IPS DF 6.9 (cell line): ENCODE measurements at places on chromosomes 1 and 21.

- DNase-seq = no peak
Observed at GRCh38 chr21:45748593-45748992, 105.1 kb downstream of the PCBP3 start.

DNA sequence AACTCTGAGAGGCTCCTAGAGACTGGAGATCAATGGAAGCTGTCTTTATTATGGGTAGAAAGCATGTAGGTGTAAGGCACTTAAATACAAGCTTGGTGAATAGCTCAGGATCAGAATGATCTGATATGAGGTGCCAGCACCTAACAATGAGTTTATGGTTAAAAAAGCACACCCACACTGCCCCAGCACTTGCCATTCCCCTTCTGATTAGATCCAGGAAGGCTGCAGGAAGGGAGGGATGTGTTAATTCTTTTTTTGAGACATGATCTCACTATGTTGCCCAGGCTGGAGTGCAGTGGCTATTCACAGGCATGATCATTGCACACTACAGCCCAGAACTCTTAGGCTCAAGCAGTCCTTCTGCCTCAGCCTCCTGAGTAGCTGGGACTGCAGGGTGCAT lies 71.8 kb upstream of the IVNS1ABP start:
- no peak for DNase-seq

DNA sequence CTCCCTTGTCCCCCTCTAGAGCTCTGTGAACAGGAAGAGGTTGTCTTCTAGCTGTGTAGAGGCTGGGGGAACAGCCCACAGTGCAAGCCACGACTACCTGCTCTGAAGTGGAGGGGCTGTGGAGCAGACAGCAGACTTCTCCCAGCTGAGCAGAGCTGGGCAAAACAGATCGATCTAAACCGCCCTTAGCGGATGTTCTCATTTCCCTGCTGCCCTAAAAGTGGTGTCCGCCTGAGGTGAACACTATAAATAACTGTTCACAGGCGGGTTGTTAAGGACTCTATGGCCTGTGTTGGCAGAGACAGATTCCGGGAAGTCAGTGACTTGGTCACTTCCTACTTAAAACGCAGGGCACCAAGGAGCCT lies 203.2 kb downstream of the RHOU start:
- DNase-seq = no peak

DNA sequence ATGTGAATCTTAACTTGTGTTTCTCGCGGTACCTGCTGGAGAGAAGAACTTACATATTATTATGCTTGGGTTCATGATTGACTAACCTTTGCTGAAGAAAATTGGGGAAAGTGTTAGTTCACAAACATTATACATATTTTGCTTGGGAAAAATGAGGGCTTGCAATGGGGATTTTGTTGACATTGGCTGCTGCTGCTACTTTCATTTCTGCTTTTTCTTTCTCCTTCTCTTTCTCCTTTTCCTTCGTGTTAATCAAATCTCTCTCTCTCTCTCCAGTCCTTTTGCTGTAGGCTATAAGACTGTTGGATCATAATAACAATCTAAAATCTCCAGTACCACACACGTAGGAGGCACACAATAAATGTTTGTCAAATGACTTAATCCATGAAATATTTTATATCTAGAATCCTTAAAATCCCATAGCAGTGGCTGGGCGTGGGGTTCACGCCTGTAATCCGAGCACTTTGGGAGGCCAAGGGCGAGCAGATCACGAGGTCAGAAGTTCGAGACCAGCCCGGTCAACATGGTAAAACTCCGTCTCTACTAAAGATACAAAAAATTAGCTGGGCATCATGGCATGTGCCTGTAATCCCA lies 23.0 kb downstream of the IRF2BP2 start:
- DNase-seq = no peak

- no peak for DNase-seq
Observed at GRCh38 chr1:53942127-53942957, 3.2 kb downstream of the IFT25 start.

- DNase-seq = no peak
Observed at GRCh38 chr1:163701783-163702374, 380.1 kb downstream of the NUF2 start.

DNA sequence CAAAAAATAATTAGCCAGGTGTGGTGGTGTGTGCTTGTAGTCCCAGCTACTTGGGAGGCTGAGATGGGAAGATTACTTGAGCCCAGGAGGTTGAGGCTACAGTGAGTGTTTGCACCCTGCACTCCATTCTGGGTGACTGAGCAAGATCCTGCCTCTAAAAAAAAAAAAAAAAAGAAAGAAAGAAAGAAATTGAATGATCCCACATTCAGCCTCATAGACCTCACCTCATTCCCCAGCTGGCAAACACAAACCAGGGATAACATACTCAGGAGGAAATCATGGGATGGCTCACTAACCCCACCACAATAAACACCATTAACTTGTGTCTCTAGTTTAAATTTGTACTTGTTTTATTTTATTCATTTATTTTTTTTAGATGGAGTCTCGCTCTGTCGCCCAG lies 8.5 kb downstream of the ENSA start:
- no peak for DNase-seq

DNA sequence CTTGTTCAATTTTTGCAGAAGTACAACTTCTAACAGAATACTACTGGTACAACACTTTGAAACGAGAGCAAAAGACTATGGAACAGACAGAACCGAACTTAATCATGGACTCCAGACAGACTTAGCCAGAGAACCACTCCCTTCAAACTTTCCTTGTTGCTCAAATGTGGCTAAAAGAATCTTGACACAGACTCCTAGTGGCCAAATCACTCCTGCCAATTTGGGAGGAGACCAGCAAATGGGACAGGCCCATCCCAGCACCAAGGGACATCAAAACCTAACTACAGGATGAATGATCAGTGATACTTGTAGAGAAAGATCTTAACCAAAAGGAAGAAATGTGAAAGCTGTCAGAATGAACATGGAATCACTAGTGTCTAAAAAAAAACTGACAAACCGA lies 154.0 kb downstream of the MATN1 start:
- no peak for DNase-seq

DNA sequence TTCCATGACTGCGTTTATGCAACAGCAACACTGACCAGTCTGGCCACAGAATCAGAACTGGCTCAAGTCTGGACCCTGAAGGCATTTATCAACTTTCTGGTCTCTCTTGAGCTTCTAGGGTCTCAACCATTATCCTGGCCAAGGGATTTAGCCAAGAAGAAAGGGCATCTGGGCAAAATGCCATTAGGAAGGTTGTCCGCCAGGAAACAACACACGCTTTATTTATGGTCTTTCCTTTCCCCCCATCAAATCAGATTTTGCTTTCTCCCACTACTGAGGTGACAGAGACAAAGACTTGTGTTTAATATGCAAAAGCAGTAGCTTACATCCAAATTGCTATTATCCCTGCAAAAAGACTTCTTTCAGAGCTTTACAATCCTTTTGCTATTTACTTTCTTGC lies 81.6 kb upstream of the PPP2R5A start:
- no peak for DNase-seq

DNA sequence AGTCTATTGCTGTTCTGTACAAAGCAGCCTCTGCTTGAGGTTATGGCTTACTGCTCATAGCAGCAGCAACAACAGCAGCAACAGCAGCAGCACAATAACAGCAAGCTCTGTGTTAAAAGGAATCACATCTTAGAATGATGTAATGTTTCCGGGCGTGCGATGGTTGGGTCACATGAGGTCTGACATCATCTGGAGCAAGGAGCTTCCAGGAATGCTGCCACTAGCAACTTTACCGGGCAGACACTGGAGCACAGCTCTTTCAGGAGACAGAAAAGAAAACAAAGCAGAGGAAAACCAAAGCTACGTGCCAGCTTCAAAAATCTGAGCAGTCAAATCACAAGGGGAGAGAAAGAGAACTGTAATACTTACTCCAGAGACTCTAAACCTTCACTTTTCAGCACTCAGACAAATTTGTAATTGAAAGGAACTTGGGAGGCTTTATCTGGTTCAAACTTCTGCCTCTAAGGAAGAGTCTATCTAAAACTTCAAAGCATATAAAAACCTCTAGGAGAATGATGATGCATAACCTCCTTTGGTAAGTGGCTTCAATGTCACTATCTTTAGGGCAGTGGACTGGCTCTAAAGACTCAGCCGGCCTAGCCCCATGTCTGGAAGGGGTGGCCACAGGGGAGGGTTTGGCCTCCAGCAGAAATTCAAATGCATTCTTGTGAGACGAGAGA lies 28.3 kb upstream of the RAB3GAP2 start:
- no peak for DNase-seq

GRCh38 chr1:211660718-211661222 lies 14.7 kb downstream of the NEK2 start:
- no peak for DNase-seq

DNA sequence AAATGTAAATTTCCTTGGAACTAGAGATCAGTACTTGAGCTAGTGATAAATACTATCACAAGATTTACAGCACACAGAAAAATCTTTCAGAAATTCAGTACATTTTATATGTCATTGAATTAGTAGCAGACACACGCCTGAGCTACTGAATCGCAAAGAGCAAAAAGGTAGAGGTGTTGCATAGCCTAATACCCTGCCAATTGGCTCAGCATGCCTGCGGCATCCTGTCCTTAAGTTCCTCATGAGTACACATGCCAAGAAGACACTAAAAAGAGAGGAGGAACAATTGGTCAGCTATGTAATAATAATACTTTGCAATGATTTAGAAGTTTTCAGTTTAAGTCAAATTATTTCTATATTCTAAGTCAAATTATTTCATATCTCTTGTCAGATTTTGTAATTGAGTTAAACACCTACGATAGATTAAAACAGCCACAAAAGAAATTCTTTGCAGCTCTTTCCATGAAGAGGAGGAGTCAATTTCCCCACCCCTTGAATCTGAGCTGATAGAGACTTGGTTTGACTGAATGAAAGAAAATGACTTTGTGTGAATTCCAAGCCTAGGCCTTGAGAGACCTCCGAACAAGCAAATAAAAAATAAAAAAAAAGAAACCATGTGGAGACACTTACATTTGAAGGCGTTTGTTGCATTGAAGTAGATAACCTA lies 36.2 kb upstream of the PKN2 start:
- DNase-seq = no peak

GRCh38 chr21:31893851-31894415 lies 21.1 kb downstream of the HUNK start:
- DNase-seq = no peak

- DNase-seq = no peak
Observed at GRCh38 chr1:40553017-40553416, 21.6 kb downstream of the ZNF684 start.

GRCh38 chr1:76548513-76549100 lies 318.7 kb upstream of the ST6GALNAC5 start:
- DNase-seq = no peak

DNA sequence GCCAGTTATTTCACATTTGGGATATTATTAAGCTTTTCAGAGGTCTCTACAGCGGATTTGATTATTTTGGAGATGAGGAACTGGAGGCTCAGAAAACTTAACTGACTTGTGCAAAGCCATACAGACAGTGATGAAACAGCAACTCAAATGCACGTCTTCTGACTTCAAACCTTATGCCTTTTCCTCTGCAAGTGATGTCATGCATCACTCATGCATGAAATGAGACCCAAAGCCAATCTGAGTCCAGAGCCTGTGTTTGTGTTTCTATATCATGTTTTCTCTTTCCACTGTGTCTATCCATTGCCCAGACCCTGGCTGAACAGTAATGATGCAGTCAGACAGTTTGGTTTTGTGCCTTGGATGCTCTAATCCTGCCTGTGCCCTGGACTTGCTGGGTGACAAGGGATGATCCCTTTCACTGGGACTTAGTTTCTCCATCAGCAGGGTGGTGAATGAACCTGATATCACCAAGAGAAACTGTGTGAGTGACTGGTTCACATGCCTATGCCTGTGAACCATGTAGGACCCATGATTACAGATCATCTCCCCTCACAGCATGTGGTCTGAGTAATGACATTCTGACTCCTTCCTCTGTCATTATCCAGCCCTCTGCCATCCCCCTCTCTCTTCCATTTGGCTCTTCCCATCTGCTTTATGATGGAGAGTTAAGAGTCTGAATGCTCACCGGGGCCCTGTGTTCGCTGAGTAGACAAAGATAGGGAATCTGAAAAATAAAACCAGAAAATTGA lies 33.4 kb downstream of the SLAMF6 start:
- DNase-seq = no peak

DNA sequence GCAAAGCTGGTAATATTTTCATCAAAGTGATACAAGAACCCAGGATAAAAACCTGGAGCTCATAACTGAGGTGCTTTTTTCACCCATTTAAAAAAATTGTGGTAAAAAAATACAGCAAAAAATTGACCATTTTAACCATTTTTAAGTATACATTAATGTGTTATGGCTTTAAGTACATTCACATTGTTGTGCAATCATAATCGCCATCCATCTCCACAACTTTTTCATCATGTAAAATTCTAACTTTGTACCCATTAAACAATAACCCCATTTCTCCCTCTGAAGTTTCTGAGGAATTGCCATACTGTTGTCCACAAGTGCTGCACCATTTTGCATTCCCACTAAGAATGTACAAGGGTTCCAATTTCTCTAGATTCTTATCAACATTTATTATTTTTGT lies 36.6 kb downstream of the ACP6 start:
- no peak for DNase-seq

DNA sequence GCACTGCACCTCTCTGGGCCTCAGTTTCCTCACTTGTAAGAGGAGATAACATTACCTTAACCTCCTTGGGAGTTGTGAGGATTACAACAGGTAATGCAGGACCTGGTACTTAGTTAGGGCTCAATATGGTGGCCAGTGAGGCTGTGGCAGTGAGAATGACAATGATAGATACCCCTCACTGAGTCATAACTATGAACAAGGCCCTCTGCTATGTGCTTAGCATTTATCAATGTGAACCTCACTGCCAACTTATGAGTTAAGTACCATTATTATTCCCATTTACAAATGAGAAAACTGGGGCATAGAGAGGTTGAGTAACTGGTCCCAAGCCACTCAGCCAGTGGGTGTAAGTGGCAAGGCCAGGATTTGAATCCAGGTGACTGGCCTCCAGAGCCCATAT lies 64.4 kb downstream of the HMGB4 start:
- DNase-seq = no peak

DNA sequence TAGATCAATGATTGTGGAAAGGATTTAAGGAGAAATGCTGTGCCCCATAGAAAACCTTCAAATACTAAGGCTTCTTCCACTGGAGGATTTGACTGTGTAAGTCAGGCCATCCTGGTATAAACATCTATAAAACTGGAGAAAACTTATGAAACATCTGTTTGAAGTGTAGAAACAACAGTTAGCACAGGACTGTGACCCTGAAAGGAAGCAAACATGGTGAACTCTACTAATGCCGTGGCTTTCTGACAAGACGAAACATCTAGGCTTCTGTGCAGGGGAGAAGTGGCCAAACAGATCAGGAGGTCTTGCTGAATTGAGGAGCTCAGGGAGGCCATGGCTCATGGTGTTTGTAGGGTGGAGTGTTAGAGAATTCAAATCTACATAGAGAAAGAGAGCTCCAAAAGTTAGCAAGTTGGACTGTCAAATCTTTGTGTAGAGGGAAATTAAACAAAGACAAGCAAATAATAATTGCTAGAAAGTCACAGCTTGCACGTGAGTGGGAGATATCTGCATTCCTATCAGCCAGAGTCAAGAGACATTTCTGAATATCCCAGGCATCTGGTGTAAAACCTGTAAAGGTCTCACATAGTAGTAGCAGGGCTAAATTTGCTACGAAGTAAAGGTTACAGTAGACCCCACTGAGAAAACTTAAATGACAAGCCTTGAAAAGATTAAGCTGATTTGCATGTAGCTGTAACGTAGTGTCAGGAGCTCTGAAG lies 566.8 kb upstream of the B3GALT2 start:
- no peak for DNase-seq
